Hepatic stellate cell (primary cell): ENCODE measurements at places on chromosomes 13 and 19.

- DNase-seq, result peak; percentile 100
Observed at GRCh38 chr19:55086730-55087541, 11.3 kb downstream of the EPS8L1 start.

DNA sequence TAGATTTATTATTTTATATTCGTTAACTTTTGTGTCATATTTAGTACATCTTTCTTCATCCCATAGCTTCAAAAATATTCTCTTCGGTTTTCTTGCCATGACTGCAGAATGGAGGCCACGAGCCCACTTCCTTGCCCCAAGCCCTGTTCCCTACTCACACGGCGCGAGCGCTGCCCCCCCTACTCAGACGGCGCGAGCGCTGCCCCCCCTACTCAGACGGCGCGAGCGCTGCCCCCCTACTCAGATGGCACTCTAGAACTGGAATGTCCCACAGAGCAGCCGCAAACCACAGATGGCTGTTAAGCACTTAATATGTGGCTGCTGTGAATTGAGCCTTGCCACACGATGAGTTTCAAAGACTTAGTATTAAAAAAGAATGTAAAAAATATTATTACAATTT is 102.2 kb upstream of the PEG3 start:
- no peak for DNase-seq

DNA sequence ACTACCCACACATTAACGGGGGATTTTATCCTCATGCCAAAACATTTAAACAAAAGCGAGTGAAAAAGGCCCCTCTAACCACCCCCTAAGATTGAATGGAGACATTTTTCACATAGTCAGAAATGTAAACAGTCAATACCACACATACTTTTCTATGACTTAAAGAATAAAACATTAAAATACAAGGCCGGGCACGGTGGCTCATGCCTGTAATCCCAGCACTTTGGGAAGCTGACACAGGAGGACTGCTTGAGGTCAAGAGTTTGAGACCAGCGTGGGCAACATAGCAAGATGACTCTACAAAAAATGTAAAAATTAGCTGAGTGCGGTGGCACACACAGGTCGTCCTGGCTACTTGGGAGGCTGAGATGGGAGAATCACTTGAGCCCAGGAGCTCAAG is 47.3 kb downstream of the MPHOSPH8 start:
- no peak for DNase-seq

GRCh38 chr19:44723952-44724319 is 24.6 kb upstream of the BCL3 start:
- peak; percentile 87 for DNase-seq

DNA sequence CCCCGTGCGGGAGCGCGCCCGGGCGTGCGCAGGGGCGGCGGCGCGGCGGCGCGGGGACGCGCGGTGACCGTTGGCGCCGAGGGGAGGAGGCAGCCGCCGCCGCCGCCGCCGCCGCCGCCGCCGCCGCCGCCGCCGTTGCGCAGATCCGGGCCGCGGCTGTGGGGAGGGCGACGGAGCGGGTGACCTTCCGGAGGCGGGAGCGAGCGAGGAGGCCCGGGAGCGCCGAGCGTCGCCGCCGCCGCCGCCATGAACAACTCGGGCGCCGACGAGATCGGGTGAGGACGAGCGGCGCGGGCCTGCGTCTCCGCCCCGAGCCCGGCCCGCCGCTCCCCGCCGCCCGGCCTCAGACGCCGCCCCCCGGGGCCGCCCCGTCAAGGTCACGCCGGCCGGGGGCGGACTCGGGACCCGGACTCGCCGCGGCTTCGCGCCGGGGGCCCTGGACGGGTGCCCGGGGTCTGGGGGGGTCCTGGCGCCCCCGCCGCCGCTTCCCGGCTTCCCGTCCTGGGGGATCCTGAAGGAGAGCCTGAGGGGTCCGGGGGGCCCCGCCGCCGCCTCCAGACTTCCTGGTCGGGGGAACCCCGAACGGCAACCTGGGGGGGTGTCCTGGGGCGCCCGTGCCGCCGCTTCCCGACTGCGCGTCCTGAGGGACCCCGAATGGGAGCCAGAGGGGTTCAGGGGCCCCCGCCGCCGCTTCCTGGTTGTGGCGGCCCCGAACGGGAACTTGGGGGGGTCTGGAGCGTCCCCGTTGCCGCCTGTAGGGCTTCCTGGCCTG is at the start of gene DAZAP1:
Gene DAZAP1, plus strand, starts transcription at position 59 of the 772 bp plus-strand sequence. Its CDS starts 188 bp downstream, at position 247.
- DNase-seq, result no peak

DNA sequence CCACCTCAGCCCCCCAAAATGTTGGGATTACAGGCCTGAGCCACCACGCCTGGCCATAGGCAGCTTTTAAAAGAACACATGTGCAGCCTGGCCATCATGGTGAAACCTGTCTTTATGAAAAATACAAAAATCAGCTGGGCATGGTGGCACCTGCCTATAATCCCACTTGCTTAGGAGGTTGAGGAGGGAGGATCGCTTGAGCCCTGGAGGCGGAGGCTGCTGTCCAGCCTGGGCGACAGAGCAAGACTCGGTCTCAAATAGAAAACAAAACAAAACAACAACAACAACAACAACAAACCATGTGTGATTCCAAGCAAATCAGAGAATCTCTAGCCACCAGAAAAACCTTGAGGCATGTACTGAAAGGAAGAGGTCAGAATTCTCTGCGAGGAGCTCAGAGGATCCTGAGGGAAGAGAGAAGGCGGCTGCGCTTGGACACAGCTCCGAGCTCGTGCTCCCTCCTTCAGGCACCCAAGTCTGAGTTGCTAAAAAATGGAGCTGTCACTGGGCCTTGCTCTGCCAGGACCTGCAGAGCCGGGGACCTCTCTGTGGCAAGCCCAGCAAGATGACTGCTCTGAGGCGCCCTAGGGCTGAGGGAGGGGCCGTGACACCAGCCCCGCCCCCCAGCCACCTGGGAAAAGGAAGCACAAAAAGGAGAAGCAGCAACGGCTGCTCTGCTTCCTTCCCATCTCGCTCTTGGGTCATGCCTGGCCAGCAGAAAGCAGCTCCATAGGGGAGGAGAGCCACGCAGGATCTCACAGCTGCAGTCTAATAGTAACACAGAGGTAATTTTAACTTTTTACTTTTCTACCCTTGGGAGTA is at the start of gene ARL11:
Gene ARL11, plus strand, starts transcription at position 677 of the 822 bp plus-strand sequence. CDS start 1,941 bp downstream, outside the sequence.
- no peak for DNase-seq

- no peak for DNase-seq
Observed at GRCh38 chr13:83221256-83221655, 661.0 kb downstream of the SLITRK1 start.

- no peak for DNase-seq
Observed at GRCh38 chr19:15259907-15260306, 27.7 kb upstream of the EPHX3 start.

GRCh38 chr13:98022210-98022609 is 68.7 kb downstream of the IPO5 start:
- peak; percentile 16 for DNase-seq

- DNase-seq, result no peak
Observed at GRCh38 chr13:87087741-87088140, 583.4 kb upstream of the SLITRK5 start.

GRCh38 chr13:93603043-93603442 is 376.4 kb downstream of the GPC6 start:
- DNase-seq, result peak; percentile 4

DNA sequence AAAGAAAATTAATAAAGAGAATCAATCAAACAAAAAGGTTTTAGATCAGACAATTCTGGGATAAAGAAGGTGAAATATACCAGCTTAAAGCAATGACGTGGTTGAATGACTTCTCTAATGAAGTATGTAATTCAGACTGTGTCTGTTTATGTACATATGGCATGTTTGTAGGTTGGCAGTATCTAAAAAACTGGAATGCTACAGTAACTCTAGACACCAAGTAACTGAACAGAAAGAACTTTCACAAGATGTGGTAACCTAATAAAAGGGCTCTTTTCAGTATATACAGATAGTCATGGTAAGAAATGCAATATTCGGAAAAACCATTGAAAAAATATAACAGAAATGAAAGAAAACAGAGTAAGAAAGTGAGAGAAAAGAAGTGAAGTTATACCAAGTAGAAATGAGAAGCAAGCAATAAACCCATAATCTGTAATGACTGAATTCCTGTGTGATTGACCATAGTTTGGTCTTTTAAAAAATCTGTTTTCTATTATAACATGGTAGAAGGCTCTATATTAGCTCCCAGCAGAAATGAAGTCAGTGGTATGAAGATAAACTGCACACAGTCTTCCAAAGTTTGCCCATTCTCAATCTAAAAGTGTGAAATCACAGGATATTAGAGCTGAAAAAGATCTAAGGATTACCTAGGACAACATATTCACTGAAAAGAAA is 31.4 kb downstream of the ELF1 start:
- no peak for DNase-seq

DNA sequence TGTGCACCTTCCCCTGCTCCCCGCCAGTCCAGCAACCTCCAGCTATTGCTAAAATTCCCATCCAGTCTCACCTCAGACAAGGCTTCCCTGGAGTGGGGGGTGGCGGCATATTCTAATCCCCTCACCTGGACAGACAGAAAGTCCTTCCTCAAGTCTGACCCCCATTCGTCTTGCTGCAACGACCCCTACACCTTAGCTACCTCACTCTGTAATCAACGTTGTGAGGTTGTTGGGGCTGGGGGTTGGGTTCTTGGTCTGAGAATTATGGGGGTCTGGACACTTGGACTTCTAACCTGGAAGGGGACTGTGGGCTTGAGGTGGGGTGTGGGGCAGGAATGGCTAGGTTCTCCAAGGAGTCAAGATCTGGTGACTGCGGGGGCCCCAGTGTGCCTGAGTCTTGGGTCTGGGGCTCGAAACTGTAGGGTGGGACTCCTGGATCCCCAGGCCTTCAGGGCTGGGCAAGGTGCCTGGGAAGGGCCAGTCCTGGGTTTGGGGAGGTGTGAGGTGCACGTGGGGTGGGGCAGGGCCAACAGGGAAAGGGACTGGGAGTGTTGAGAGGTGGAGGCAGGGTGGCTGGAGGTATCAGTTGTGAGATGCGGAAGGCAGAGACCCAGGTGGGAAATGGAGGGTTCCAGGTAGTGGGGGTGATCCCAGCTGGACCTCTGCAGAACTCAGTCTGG is 1.3 kb downstream of the FOXA3 start:
- no peak for DNase-seq

DNA sequence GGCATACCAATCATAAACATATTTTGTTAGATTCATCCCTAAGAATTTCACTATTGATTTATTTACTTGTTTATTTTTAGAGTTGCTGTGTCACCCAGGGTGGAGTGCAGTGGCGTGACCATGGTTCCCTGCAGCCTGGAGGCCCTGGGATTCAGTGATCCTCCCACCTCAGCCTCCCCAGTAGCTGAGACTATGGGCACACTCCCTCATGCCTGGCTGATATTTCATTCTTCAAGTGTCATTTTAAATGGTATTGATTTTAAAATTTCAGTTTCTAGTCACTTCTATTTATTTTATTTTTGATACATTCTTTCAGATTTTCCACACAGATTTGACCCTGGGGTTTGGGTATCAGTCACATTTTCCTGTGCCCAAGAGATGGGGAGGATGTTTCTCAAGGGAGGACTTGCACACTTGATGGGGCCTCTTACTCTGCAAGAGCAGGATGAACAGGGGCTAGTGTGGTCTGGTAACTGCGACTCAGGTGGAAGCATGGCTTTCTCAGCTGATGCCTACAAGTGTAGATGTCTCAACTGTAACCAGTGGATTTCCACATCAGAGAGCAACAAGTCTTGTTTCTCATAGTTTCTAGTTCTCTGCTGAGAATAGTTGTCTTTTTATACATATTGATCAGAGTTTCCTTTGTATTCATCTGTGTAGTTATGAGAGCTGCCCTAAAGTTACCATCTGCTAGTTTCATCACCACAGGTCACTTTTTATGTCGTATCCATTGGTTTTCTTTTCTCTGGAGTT is 40.2 kb downstream of the CCNE1 start:
- no peak for DNase-seq

GRCh38 chr13:42177189-42177588 is 94.8 kb upstream of the AKAP11 start:
- DNase-seq, result no peak

- no peak for DNase-seq
Observed at GRCh38 chr19:47723581-47723940, 10.3 kb downstream of the EHD2 start.

- DNase-seq, result peak; percentile 58
Observed at GRCh38 chr19:33194886-33195644, 935 bp downstream of the LRP3 start.

DNA sequence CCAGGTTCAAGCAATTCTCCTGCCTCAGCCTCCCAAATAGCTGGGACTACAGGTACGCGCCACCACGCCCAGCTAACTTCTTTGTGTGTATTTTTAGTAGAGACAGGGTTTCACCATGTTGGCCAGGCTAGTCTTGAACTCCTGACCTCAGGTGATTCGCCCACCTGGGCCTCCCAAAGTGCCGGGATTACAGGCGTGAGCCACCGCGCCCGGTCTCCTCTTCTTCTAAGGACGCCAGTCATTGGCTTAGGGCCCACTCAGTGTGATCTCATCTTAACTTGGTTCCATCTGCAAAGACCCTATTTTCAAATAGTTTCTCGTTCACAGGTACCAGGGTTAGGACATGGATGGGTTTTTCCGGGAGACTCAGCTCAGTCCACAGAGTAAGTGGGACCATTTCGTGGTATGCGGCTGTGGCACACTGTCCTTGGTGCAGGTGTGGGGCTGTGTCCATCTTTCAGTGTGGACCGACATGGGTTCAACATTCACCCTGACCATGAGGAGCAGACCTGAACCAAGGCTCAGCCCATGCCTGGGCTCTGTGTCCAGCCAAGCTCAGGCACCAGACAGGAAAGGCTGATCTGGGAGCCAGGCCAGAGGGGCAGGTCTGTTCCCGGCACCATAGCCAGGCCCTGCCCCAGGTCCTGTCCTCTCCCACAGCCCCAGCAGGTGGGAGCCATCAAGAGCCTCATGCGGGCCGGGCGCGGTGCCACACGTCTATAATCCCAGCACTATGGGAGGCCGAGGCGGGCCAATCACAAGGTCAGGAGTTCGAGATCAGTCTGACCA is 2.8 kb upstream of the MKNK2 start:
- DNase-seq, result no peak

- DNase-seq, result no peak
Observed at GRCh38 chr19:48506138-48506733, 5.4 kb downstream of the LMTK3 start.

DNA sequence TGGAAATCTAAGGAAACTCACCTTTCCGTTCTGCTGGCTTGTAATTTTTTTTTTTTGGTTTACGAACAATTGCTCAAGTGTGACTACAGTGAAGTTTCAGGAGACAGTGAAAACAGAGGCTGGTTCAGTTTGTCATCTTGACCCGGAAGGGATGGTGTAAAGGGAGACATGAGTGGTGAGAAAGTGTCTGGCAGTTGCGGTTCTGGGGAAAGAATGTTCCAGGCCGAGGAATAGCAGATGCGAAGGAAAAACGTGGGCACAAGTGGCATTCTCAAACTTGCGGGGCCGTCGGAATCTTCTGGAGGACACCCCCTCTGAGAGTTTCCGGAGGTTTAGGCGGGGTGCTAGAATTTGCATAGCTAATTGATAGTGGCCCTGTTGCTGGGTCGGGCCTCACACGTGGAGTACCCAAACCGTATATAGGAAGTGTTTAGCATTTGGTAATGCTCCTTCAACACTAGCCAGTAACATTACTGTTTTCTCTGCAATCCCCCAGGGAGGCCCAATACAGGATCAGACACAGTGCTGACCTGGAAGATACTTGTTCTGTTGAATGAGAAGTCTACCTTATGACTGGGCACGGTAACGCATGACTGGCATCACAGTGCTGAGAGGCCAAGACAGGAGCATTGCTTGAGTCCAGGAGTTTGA is 2.8 kb upstream of the TNFSF9 start:
- DNase-seq, result no peak
